HT1080 (cell line): ENCODE measurements at places on chromosomes 13 and 19. TPM values are rescaled to one million over a fixed set of nuclear protein-coding genes. Genes with fewer than 3 reads are reported as not detected.

SLC10A2 gene
- total RNA-seq, result not detected in 2 replicates

RUVBL2 gene
- 498 and 522 TPM in 2 replicates for total RNA-seq

KATNAL1 gene
- total RNA-seq, result 6.6 and 9.0 TPM in 2 replicates

FAM187B gene
- not detected in 2 replicates for total RNA-seq

RBM26 gene
- total RNA-seq, result 21.8 and 22.0 TPM in 2 replicates

ZNF575 gene
- total RNA-seq, result not detected in 2 replicates

ATP1A3 gene
- 0.03 and 0.13 TPM in 2 replicates for total RNA-seq

UFM1 gene
- total RNA-seq, result 29.3 and 33.5 TPM in 2 replicates

ATXN8OS gene
- total RNA-seq, result not detected in 2 replicates

CAPN12 gene
- 0.10 and 0.14 TPM in 2 replicates for total RNA-seq

GRCh38 chr19:46882034-46882433 lies 21.2 kb downstream of the ARHGAP35 start:
- DNase-seq, result no peak

DNA sequence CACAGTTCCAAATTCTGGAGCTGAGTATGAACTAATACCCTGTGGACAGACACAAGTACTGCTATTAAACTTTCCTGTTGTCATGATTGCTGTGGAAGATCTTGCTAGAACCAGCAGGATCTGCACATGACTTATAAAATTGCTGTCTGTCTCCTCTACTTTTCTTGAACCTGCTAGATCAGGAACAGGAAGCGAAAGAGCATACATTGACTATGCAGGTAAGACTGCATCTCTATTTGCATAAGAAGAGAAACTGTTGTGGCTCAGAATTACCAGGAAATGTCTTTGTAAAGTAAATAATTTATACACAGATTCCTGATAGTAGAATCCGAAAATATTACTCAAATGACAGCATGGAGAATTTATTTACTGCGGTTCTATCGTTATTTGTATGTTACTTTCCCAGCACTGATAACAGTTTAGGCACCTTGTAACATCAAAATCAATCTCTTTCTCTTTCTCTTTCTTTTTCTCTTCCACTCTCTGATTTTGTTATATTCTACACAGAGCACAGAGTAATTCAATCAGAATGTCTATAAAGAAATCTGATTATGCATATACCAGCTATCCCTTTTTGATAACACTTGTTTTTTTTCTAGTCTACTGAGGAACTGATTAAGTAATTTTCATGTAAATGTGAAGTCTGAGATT lies 226.5 kb downstream of the MYO16 start:
- no peak for DNase-seq

DNA sequence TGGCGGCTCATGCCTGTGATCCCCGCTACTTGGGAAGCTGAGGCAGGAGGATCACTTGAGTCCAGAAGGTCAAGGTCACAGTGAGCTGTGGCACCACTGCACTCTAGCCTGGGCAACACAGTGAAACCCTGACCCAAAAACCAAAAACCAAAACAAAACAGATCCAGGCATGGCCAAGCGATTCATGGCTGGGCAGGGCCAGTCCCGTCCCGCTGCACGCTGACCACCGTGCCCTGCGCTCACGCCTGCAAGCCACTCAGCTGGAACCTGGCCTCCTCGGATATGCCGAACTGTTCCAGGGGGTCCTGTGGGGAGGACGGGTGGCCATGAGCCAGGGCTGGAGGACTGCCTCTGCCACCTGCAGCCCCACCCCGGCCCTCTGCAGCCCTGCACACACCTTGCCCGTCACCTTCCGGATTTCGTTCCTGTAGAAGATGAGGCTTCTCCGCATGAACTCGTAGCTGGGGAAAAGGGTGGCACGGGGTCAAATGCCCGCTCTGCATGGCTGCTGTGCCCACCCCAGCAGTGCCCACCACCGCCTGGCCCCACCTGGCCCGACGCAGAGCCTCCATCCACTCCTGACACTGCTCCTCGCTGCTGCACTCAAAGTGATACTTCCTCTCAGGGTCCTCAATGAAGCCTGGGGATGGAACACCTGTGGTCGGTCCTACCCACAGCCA lies 2.4 kb downstream of the PLEKHJ1 start:
- DNase-seq, result no peak

GRCh38 chr19:10006335-10006708 lies 4.0 kb downstream of the COL5A3 start:
- no peak for DNase-seq

DNA sequence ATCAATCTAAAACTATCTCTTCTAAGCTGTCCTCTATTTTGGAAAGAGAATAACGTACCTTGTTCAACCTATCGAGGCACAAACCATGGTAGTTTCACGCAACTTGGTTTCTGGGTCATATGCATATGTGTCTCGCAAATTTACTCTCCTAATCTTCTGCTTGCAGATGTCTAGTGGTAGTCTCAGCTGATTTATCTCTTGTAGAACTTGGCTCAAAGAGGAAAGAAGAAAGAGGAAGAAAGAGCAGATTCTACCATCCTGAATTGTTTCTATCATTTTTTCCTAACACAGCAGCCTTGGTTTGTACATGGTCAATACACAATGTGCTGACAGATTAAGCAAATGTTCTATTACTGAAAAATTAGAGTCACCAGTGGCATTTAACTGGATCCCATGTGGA lies 282.3 kb downstream of the SPRY2 start:
- DNase-seq, result no peak

DNA sequence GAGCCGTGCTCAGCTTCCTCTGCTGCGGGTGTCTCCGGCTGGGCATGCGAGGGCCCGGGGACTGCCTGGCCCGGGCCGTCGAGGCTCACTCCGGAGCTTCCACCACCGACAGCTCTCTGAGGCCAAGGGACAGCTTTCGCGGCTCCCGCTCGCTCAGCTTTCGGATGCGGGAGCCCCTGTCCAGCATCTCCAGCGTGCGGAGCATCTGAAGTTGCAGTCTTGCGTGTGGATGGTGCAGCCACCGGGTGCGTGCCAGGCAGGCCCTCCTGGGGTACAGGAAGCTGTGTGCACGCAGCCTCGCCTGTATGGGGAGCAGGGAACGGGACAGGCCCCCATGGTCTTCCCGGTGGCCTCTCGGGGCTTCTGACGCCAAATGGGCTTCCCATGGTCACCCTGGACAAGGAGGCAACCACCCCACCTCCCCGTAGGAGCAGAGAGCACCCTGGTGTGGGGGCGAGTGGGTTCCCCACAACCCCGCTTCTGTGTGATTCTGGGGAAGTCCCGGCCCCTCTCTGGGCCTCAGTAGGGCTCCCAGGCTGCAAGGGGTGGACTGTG lies 1.2 kb downstream of the S1PR4 start:
- DNase-seq, result no peak

DNA sequence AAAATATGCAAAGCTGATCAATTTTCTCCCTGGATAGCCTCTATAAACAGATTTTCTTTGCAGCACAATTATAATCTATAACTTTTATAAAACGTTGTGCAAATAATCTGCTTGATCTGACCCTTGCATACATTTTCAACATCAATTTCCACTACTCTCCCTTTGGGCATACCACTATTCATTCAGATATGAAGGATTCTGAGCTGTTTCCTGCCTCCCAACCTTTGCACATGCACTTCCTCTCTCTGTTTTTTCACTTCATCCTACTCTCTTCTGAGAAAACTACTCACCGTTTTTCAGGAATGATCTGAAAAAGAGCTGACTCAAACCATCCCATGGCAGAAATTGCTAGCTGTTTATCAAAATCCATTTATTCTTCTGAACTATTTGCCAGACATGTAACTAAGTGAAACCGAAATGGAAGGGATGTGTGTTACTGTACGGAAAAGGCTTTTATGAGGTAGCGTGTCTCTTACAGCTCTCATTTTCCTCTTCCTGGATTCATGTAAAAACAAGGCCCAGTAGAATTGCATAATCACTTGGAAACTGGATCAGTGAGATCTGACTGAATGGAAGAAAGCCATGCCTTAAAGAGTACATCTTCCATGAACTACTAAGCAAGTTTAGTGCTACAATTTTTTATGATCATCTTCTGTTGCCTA lies 1447.3 kb upstream of the MIR17HG start:
- DNase-seq, result peak; percentile 22

GRCh38 chr19:15292847-15293582 lies 39.3 kb downstream of the BRD4 start:
- no peak for DNase-seq

GRCh38 chr13:51479199-51479523 lies 26.3 kb upstream of the INTS6 start:
- DNase-seq, result peak; percentile 65

GRCh38 chr13:45875951-45876350 lies 24.4 kb upstream of the SIAH3 start:
- no peak for DNase-seq

- DNase-seq, result no peak
Measured at GRCh38 chr13:48333976-48334375, 30.4 kb downstream of the RB1 start.

DNA sequence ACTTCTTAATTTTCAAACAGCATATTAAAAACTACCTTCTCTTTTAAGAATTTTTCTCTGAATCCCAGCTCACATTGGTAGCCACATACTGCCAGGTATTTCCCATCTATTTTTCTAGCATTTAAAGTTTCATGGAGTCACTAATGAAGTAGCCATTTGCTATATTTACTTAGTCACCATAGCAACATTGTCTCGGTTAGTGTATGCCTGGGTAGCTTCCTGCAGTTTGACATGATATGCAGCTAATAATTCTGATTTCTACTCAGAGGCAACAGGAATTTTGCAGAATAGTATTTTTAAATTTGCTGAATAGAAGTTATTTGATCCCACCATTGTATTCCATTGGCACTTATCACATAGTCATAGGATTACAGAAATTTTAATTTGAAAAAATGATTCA lies 30.9 kb upstream of the KCTD4 start:
- DNase-seq, result no peak

DNA sequence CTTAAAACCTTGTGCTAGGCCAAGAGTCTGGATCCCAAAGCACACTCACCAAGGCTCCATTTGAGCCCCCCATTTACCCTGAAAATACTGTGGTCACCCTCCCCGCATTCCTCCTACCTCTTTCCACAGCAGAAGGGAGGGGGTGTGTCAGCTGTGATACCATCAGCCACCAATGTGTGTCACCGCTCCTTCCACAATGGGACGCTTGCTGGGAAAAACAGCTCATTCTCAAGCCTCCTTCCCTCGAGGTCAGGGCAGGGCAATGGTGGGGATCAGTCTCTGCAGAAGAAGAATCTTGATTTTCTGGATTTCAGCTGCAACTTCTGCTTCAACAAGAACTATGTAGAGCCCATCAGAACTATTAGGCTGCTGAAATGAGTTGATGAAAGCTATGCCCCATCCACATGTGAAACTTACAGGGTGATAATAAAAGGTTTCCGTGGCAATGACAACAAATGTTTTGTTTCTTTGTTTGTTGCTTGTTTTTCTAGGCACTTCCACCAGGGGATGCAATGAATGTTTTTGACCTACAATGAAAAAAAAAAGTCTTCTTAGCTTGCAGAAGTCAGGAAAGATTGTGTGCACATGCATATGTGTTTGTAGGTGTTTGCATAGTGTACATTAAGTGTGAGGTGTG lies 26.4 kb upstream of the ZNF507 start:
- no peak for DNase-seq

DNA sequence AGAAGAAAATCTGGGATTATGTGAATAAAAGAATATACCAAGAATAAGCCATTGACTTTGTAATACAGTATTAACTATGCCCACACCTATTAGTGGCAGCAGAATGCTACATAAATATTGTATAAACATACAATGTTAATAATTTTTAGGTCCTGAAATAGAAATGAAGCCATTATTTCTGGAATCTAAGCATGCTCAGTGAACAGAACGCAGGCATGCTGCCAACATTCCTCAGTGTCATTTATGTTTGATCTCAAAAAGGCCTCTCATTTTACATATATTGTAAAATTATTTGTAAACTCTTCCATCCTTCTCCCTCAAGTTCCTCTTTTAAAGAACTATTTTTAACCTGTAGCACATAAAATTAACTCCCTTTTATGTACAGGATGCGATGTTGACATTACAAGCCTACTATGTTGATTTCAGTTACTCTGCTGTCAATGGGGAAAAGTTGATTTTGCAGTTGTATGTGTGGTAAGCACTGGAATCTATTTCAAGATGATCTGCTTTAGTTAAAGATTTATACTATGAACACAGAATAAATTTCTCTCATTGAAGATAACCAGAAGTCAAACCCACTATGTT lies 118.8 kb downstream of the VWA8 start:
- DNase-seq, result no peak

DNA sequence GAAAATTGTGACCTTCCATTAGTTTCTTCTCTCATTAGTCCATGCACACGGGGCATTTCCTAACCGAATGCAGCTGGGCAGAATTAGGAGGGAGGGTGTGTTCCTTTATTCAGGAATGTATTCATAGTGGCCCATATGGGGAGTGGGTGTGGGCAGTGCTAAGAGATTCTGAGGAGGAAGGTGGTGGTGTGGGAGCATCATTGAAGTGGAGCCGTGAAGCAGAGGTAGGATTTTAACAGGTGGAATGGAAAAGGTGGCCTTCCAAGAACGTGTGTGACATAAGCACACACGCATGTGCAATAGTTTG lies 134.2 kb downstream of the MTUS2 start:
- DNase-seq, result no peak

GRCh38 chr19:18612051-18612771 lies 459 bp upstream of the TMEM59L start:
- no peak for DNase-seq

DNA sequence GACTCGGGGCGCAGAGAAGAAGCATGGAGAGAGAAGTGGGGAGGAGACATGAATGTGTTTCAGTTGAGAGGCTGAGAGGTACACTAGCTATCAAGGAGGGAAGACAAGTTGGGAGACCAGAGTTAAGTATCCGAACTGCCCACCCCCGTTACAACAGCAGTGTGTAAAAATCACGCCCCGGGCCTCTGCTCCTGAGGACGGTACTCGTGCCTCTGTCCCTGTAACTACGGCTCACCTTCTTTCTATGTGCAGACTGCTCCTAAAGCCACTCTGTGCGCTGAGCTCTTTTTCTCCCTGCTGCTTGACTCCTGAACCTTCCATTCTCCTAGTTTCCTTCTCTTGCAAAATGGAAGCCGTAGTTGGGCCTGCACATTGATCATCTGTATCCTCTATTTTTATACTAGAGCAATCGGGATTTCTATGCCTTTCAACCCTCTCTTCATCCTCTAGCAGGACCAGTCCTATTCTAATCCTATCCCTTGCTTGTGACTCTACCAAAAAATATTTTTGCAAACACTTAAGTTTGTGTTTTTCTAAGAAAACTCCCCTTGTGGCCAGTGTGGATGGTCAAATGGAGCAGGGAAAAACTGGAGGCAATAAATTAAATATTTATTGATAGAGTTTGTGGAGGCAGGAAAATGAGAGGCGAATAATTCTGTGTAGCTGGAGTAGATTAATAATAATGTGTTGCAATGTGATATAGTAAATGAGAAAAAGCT lies 569 bp downstream of the POLR1D start:
- DNase-seq, result no peak

GRCh38 chr13:98246538-98247172 lies 69.6 kb upstream of the RNF113B start:
- no peak for DNase-seq

- no peak for DNase-seq
Measured at GRCh38 chr13:59326717-59327116, 837.0 kb downstream of the DIAPH3 start.

- no peak for DNase-seq
Measured at GRCh38 chr19:38554676-38555141, 63.0 kb downstream of the MAP4K1 start.
